ENCODE measurements at places on chromosomes 4 and X.

DNA sequence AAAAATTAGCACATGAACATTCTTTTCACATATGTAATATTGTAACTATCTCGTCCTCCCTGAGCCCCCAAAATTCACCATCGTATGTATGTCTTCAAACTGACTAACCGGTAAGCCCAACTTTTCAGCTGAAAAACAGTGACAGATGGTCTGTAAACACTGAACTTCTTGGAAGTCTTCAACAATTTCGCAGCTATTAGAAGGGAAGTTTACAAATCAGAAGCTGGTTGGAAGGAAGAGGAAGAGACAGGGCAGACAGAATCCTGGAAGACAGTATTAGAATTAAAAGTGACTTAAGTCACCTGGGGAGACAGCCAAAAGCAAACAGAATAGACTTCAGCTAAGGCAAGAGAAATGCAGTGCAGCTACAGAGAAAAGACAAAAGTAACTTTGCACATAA, 858.4 kb downstream of the ADGRL3 start:
- DNase-seq = no peak

- no peak for DNase-seq
Observed at GRCh38 chrX:101450085-101450484, 35.2 kb upstream of the ARMCX4 start.

DNA sequence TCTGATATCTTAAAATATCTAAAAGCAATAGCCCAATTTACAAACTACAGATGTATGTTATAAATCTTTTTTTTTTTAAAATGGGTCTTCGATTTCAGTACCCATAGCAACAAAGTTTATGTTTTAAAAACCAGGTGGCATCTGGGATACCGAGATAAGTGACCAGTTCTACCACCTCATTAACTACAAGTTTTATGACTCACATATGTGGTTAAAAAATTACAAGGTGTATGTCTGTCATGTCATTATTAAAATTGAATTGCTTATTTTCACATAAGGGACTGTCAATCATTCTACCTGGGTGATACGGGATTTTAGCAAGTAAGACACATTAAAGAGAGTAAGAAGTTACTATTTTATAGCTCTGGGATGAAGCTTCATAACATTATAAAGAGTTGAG, 192.0 kb upstream of the ETNPPL start:
- DNase-seq = no peak

GRCh38 chr4:158915683-158916241, 146.9 kb downstream of the FNIP2 start:
- DNase-seq = peak; percentile 49

- no peak for DNase-seq
Observed at GRCh38 chr4:175054980-175055379, 136.8 kb downstream of the ADAM29 start.

- no peak for DNase-seq
Observed at GRCh38 chr4:182447767-182448280, 204.6 kb downstream of the TENM3 start.

- DNase-seq = no peak
Observed at GRCh38 chr4:24807611-24808010, 12.2 kb downstream of the SOD3 start.

- DNase-seq = no peak
Observed at GRCh38 chr4:61877266-61877665, 677.1 kb downstream of the ADGRL3 start.

DNA sequence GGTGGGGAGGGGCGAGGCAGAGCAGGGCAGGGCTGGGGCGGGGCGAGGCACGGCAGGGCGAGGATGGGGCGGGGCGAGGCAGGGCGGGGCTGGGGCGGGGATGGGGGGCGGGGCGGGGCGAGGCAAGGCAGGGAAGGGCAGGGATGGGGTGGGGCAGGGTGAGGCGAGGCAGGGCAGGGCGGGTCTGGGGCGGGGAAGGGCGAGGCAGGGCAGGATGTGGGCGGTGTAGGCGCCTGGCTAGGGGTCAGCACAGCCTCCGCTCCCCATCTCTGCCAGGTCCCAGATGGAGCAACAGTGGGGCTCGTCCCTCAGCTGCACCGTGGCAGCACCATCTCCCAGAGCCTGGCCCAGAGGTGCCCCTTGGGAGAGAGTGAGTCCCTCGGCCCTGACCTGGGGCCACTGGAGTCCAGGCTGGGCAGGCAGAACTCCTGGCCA, 4.2 kb upstream of the SRPK3 start:
- DNase-seq = no peak

- DNase-seq = peak; percentile 49
Observed at GRCh38 chr4:21592970-21593670, 355.5 kb downstream of the KCNIP4 start.

DNA sequence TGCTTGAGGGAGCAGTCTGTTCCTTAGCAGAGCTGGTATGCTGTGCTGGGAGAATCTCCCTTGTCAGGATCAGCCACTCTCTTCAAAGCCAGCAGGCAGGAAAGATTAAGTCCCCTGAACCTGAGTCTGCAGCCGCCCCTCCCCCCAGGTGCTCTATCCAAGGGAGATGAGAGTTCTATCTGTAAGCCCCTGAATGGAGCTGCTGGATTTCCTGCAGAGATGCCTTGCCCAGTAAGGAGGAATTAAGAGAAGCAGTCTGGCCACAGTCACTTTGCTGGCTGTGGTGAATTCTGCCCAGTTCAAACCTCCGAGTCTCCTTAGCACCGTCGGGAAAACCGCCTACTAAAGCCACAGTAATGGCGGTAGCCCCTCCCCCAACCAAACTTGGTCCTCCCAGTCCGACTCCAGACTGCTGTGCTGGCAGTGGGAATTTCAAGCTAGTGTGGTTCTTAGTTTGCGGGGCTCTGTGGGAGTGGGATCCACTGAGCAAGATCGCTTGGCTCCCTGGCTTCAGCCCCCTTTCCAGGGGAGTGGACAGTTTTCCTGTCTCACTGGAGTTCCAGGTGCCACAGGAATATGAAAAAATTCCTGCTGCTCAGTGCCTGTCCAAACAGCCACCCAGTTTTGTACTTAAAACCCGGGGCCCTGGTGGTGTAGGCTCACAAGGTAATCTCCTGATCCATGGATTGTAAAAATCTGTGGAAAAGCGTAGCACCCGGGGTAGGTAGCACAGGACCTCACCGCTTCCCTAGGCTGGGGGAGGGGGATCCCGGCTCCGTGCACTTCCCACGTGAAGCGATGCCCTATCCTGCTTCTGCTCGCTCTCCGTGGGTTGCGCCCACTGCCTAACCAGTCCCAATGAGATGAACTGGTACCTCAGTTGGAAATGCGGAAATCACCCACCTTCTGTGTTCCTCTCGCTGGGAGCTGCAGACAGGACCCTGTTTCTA, 38.0 kb downstream of the RAB28 start:
- no peak for DNase-seq

DNA sequence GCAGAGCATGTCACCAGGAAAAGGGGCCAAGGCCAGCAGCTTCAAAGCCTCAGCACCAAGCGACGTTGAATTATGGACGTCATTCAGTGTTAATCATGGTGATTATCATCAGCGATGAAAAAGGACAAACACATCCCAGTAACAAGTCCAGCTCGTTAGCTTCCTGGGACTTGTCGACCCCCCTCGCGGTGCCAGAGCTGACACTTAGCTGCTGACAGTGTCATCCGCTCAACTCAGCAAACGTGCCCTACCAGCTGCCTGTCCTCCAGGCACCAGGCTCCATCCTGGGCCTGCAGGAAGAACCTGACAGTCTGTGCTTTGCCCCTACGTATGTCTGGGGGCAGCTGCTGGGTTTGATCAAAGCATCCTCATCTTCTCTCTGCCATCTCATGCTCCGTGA, 137.0 kb upstream of the PSAPL1 start:
- DNase-seq = no peak

DNA sequence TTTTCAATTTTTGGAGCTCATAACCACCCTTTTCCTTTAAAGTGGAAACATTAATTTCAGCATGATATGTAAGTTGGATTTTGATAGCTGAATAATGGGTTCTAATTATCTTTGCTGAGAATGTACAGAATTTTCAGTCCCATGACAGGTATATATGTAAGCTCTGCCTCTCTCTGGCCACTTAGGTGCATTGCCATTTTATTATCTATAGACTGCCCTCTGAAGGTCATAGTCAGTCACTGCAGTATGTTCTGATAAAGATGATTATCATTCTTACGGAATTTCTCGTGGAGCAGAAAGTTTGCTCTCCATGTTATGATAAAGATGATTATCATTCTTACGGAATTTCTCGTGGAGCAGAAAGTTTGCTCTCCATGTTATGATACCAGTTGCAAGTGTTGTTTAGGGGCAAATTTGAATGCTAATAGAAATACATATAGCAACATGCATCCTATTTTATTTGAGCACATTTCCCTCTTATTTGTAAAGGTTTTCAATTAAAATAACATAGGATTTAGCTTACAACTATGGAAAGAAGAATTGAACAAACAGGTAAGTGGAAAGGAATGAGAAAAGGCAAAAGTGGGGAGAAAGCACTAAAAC, 10.4 kb downstream of the AFP start:
- peak; percentile 70 for DNase-seq

GRCh38 chrX:112696481-112696880, 16.7 kb upstream of the LHFPL1 start:
- no peak for DNase-seq

GRCh38 chr4:77050962-77051361, 24.8 kb downstream of the CCNI start:
- no peak for DNase-seq

- peak; percentile 22 for DNase-seq
Observed at GRCh38 chr4:30396772-30397475, 323.2 kb upstream of the PCDH7 start.

DNA sequence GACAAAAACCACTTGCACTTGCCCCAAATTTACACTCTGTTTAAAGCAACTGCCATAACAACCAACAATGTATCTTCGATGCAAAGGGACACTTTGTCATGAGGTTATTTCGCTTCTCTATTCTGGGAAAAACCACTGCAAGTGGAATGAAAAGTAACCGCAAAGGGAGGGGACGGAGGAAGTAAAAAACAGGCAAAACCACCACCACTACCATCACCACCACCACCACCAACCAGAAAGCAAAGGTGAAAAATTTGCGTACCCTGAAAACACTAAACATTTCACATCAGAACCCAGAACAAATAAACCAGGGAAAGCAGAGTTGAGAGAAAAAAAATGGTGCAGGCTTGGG, 1.2 kb upstream of the N4BP2 start:
- DNase-seq = no peak

Data from fibroblast of mammary gland (primary cell).